ENCODE measurements at places on chromosomes 3 and 15.
A peak's percentile ranks its signal among the peaks of the same experiment; 100 is the strongest.

- H3K36me3 ChIP-seq = peaks cover 2% of the 10 kb centered on the region
- H3K27me3 ChIP-seq = peaks cover 66% of the 10 kb centered on the region
- H3K4me1 ChIP-seq = peaks cover 2% of the 10 kb centered on the region
- no peak overlapping the region for H3K27ac ChIP-seq
- DNase-seq = no peak
Measured at GRCh38 chr15:45225506-45226273, 26.3 kb upstream of the SLC28A2 start.

DNA sequence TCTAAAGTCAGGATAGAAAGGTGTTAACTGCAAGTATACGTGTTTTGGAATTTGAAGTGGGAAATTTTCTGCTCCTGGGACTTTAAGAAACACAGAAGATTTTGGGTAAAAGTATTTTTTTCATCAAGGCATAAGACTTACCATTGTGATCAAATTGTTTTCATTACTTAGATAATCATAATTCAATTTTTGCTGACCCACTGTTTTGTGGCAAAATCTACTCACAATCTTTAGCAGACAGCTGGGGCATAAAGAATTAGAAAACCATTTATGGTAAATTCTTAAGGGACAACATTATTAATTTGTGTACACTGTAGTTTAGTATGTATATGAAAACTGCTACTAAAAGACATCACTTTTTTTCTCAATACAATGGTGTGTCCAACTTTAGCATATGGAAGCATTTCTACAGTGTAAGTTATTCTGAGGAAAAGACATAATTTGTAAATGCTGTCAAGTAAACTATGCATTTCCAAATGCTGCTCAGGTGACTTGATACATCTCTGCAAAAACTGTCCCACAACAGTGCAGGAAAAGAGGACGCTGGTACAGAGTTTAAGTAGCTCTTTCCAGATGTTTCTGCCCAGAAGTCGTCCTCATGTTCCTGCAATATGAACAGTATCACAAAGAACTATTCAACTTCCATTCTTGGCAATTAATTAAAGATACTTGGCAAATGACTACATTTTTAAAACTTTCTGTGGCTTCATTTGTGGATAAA is 52.3 kb downstream of the THSD4 start:
- H3K27me3 ChIP-seq = peaks cover 18% of the 10 kb centered on the region
- no peak for DNase-seq
- H3K27ac ChIP-seq = no peak overlapping the region

DNA sequence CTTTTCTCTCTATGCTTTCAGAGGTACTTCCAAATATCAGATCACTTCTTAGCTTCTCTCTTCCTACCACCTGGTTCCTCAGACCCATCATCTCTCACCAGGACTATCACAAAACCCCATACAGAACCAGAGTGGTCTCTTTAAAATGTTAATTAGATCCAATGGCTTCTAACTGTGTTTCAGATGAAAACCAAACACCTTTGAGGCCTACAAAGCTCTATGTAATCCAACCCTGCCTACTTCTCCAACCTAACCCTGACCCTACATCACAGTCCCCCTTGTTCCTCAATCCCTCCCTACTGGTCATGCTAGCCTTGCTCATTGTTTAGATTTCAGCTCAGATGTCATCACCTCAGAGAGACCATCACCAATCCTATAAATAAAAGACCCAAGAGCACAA is 34.8 kb downstream of the SUMF1 start:
- H3K27ac ChIP-seq = no peak overlapping the region
- no peaks in the 10 kb centered on the region for H3K27me3 ChIP-seq
- H3K4me1 ChIP-seq = peaks cover 12% of the 10 kb centered on the region
- DNase-seq = no peak
- no peak overlapping the region for H3K4me3 ChIP-seq

DNA sequence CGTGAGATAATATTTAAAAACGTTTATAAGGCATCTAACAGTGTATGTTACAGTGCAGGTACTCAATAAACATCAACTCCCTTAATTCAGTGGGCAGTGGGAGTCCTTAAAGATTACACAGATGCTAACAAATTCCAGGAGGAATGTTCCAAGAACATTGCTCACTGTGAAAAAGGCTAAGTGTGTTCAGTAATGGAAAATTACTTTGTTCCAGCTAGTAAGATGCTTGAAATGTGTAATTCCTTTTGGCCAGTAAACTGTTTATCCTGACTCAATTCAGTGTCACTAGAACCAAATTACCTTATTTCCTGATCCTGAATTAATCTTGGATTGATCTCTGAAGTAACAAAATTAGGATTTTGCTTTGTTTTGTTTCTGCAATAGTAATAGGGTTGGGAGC is 54.2 kb upstream of the SEMA6D start:
- no peak overlapping the region for H3K27ac ChIP-seq
- no peak overlapping the region for H3K4me3 ChIP-seq
- no peaks in the 10 kb centered on the region for H3K27me3 ChIP-seq
- DNase-seq = no peak

- no peak overlapping the region for H3K4me3 ChIP-seq
- H3K27ac ChIP-seq = no peak overlapping the region
- no peaks in the 10 kb centered on the region for H3K4me1 ChIP-seq
- H3K27me3 ChIP-seq = no peaks in the 10 kb centered on the region
- no peak for DNase-seq
Measured at GRCh38 chr15:58764468-58764867, 6.6 kb upstream of the MINDY2 start.

DNA sequence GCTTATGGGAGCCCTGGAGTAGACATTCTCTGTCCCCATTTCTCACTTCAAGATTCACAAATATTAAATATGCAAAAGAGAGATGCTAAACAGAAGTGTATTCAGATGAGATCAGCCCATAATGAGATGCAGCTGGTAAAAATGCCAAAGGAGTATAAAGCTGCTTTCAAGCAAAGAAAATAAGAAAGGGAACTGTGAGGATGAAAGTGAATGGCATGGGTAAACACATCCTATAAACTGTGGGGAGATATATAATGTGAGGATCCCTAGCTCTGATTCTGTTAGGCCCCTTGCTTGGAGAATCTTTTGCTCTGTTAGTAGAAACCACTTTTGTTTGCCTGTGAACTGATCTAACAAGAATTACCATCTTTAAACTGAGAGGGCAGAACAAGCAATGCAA is 396.6 kb downstream of the SOX2 start:
- no peaks in the 10 kb centered on the region for H3K4me1 ChIP-seq
- DNase-seq = no peak
- no peak overlapping the region for H3K27ac ChIP-seq
- H3K36me3 ChIP-seq = no peaks in the 10 kb centered on the region
- no peaks in the 10 kb centered on the region for H3K27me3 ChIP-seq

DNA sequence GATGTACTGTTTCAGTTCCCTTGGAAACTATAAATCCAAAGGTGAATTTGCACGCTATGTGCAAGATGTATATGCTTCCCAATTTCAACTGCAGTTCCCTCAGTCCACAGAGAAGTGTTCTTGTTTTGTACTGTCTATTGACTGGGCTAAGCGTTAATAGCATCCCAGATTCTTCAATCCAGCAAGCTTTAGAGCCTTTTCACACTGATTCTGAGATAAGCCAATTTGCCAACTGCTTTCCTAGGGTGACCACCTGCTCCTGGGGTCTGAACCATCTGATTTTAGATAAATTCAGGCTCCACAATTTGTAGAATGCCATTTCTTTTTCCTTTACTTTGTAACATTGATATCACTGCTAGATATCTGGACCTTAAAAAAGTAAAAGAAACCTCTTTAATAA is 340.1 kb downstream of the PTPRG start:
- no peak for DNase-seq
- H3K4me3 ChIP-seq = no peak overlapping the region
- H3K36me3 ChIP-seq = no peaks in the 10 kb centered on the region
- H3K27me3 ChIP-seq = no peaks in the 10 kb centered on the region

DNA sequence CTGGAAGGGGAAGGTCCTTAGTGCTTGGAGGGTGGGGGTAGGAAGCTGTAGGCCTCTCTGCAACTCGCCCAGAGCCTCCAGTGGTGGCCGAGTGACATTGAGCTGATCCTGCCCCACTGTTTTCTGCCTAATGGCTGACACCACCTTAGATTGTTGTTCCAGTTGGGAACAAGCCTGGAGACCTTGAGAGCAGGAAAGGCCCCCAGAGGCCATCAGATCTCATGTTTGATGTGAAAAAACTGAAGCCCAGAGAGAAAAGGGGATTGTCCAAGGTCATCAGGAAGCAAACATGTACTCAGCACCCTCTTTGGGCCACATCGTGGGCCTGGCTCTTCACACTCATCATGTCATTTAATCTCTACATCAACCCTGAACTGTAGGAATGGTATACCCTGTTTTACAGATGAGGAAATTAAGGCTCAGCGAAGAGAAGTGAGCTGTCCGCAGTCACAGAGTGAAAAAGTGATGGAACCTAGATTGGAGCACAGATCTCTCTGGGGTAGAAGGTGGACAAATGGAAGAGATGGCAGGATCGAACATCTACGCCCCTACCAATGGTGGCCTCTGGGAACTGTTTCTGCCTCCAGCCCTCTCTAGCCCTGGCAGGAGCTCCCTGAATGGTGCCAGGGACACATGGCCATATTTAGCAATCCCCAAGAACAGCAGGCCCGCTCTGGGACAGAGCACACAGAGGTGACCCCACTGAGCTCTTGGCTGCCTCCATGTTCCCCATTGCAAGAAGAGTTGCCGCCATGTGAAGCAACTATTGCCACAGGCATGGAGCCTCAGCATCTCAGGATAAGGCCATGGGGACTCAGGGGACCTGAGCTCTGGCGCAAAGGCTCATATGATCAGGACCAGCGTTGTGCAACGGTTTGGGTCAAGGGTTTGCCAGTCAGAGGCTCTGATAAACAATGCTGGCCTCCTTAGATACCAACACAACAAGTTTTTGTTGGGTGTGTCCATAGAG is 31.6 kb upstream of the TSEN2 start:
- H3K4me3 ChIP-seq = no peak overlapping the region
- peaks cover 2% of the 10 kb centered on the region for H3K4me1 ChIP-seq
- no peak for DNase-seq
- no peaks in the 10 kb centered on the region for H3K36me3 ChIP-seq
- H3K27ac ChIP-seq = no peak overlapping the region

DNA sequence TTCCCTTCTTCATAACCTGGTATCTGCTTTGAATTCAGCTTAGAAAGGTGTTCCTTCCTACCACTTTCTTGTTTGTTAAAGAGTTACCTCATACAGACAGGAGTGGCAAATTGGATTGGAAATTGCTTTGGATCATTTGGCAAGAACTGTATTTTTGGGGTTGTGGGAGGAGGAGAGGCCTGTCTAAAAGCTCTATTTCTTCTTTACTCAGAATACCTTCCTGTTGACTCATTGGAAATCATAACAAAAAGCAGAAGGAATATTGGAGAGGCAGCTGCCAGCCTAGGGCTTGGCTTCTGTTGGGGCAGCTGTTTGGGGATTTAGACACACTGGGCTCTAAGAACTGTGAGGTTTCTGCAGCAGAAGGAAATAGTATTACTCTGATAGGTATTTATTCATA is 14.2 kb downstream of the IQGAP1 start:
- H3K27me3 ChIP-seq = no peaks in the 10 kb centered on the region
- H3K27ac ChIP-seq = peak overlapping the region; percentile 100
- peaks cover 4% of the 10 kb centered on the region for H3K36me3 ChIP-seq
- peaks cover 45% of the 10 kb centered on the region for H3K4me1 ChIP-seq
- no peak for DNase-seq
